T-cell (primary cell): ENCODE measurements at places on chromosomes 1 and 21. TPM values are rescaled to one million over a fixed set of nuclear protein-coding genes. Genes with fewer than 3 reads are reported as not detected.

OLIG1 gene
- not detected for total RNA-seq

ANXA9 gene
- total RNA-seq = 0.15 TPM

RNU1-1 gene
- total RNA-seq = 4,743 TPM

DNA sequence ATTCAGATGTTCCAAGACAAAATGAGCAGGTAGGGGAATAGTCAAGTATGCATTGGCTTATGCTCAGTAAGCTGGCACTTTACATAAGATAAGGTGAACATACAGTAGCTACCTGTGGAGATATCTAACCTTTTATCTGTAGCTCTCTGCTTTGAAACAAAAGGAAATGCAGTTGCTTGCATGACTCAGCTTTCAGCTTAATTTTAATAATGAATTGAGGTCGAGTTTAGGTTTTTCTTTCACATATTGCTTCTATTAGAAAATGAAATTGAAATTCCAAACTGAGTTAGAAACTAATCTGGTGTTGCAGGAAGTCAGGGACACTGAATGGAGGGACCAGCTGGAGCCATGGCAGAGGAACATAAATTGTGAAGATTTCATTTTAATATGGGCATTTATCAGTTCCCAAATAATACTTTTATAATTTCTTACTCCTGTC, 8.3 kb downstream of the FRRS1 start:
- no peak for DNase-seq

- DNase-seq = no peak
These were observed 39.0 kb upstream of the SAMSN1 start for GRCh38 chr21:14585122-14585521.

GRCh38 chr1:109704173-109704572, 7.9 kb upstream of the GSTM5 start:
- DNase-seq = no peak

- DNase-seq = peak; percentile 59
These were observed at the start of gene AGMAT for GRCh38 chr1:15584489-15585363. Gene AGMAT, minus strand, starts transcription at chr1:15585051. Its CDS starts 84 bp downstream, at chr1:15584967.

- no peak for DNase-seq
These were observed 3.3 kb upstream of the MYOG start for GRCh38 chr1:203089001-203089650.

- DNase-seq = no peak
These were observed 18.8 kb upstream of the RGS16 start for GRCh38 chr1:182622901-182623528.

DNA sequence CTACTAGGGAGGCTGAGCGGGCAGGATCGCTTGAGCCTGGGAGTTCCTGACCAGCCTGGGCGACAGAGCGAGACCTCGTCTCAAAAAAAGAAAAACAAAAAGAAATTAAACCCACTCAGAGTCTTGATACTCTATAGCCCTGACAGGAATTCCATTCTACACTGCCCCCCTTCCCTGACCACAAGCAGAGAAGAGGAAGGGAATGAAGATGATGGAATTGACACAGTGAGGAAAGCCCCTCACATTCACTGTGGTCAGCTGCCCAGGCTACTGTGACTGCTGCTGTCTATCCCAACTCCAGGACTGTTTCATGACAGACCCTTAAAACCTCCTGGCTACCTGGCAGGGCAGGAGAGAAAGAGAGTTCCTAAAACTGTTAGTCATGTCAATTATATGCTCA, 12.1 kb downstream of the LIN9 start:
- no peak for DNase-seq

DNA sequence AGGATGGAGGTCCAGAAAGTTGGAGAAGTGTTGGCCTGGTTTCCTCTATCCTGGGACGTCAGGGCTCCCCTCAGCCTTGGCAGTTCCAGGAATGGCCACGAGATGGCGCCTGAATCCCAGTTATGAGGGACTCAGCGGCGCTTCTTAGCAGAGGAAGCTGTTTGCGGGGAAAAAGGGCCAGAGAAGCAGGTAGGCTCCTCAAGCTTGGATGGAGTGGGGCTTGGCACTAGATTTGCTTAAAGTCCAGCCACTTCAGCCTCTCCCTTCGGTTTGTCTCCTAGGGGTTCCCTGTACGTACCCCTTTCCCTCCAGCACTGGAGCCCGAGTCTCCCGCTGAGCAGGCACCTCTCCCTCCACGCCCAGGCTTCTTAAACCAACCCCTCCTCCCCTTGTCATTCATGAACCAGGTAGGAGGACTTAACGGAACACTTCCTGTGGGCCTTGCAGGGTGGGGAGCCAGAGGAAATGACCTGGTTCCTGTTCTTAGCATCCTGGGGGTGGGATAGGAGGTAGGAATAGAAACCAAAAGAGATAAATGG, 32.0 kb upstream of the TENT5B start:
- peak; percentile 72 for DNase-seq

- DNase-seq = no peak
These were observed 36.7 kb downstream of the PAX7 start for GRCh38 chr1:18667333-18667732.
